ENCODE measurements at places on chromosomes 2 and 18.

GRCh38 chr2:56333812-56334485 is 150.2 kb downstream of the CCDC85A start:
- DNase-seq, result no peak

GRCh38 chr2:23618794-23619530 is 234.0 kb downstream of the KLHL29 start:
- no peak for DNase-seq

GRCh38 chr2:166188084-166188483 is 60.3 kb upstream of the SCN1A start:
- no peak for DNase-seq

GRCh38 chr18:47893047-47893446 is 37.4 kb downstream of the SMAD2 start:
- no peak for DNase-seq

- DNase-seq, result no peak
Measured at GRCh38 chr18:52216109-52216508, 123.9 kb upstream of the DCC start.

Measured in NCI-H526 (cell line).